ENCODE measurements at places on chromosomes 3 and 15. TPM values are rescaled to one million over a fixed set of nuclear protein-coding genes. Genes with fewer than 3 reads are reported as not detected.
A peak's percentile ranks its signal among the peaks of the same experiment; 100 is the strongest.

DNA sequence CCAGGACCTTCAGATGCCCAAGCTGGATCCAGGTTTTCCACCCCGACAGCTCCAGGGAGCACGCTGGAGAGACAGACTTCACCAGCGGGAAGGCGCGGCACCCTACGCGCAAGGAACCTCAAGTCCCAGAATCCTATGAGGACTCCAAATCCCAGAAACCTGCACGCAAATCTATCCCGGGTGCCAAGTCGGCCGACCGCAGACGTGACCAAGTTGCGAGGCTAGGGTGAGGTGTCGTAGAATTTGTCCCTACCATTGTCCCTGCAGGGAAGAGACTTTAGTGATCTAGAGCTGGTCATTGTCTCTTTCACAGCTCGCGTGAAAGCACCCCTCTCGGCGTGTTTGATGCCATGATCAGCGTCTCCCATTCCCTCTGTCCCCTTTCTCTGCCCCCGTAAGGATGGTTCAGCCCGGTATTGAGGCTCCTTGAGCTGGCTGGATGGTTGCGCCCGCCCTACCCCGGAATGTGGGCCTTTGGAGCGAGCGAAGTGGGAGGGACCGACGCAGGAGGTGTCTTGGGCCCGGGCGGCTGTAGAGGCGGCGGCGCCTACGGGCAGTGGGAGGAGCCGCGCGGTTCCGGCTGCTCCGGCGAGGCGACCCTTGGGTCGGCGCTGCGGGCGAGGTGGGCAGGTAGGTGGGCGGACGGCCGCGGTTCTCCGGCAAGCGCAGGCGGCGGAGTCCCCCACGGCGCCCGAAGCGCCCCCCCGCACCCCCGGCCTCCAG, at the start of gene PRKCI:
Gene PRKCI (plus strand): TSS at position 501 of the 723 bp plus-strand sequence. CDS start 246 bp downstream, outside the sequence.
- peak; percentile 78 for DNase-seq
- peaks cover 12% of the 10 kb centered on the region for H3K4me1 ChIP-seq
- H3K27ac ChIP-seq = peak within 1 kb of the TSS; percentile 72
- H3K36me3 ChIP-seq = no peaks in the 10 kb centered on the region

- no peaks in the 10 kb centered on the region for H3K27me3 ChIP-seq
- H3K4me1 ChIP-seq = peaks cover 65% of the 10 kb centered on the region
- no peak overlapping the region for H3K4me3 ChIP-seq
- DNase-seq = no peak
- H3K27ac ChIP-seq = peak overlapping the region; percentile 77
These were observed 7.9 kb upstream of the SRP14 start for GRCh38 chr15:40046721-40047414.

- H3K36me3 ChIP-seq = no peaks in the 10 kb centered on the region
- H3K27ac ChIP-seq = no peak overlapping the region
- H3K4me3 ChIP-seq = no peak overlapping the region
- no peaks in the 10 kb centered on the region for H3K27me3 ChIP-seq
These were observed 154.5 kb downstream of the BCHE start for GRCh38 chr3:165682734-165683133.

GRCh38 chr3:121870717-121871116, 23.5 kb upstream of the SLC15A2 start:
- no peaks in the 10 kb centered on the region for H3K36me3 ChIP-seq
- no peaks in the 10 kb centered on the region for H3K27me3 ChIP-seq
- no peak overlapping the region for H3K4me3 ChIP-seq

- H3K36me3 ChIP-seq = peaks cover 20% of the 10 kb centered on the region
- H3K27ac ChIP-seq = no peak overlapping the region
- no peak overlapping the region for H3K4me3 ChIP-seq
- H3K4me1 ChIP-seq = no peaks in the 10 kb centered on the region
These were observed 278.4 kb downstream of the SUCLG2 start for GRCh38 chr3:67375976-67376375.

DNA sequence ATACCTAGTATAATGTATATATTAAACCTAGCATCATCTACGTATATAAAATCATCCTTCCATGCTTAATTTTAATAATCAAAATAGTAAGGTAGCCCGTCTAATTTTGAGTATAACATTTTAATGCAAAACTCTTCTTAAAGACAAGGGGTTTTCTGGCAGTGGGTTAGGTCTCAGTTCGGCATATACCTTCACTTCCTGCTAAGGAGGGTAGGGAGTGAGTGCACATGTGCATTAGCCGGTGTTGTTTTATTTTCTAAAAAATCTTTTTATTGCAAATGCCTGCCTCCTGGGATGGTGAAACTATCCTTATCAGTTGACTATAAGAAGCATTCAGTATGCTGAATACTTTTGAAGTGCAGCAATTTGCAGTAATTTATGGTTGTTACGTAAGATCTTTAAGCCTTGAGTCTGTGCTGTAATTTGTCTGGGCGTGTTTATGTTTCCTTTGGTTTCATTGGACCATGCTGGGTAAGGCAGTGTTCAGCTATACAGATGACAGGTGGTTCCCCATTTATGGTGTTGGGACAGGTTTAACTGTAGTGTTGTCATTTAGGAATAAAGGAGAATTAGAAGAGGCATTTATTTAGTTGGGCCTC, 11.7 kb downstream of the ARHGEF26 start:
- no peaks in the 10 kb centered on the region for H3K36me3 ChIP-seq
- no peak overlapping the region for H3K4me3 ChIP-seq
- H3K27me3 ChIP-seq = no peaks in the 10 kb centered on the region
- H3K27ac ChIP-seq = no peak overlapping the region

DNA sequence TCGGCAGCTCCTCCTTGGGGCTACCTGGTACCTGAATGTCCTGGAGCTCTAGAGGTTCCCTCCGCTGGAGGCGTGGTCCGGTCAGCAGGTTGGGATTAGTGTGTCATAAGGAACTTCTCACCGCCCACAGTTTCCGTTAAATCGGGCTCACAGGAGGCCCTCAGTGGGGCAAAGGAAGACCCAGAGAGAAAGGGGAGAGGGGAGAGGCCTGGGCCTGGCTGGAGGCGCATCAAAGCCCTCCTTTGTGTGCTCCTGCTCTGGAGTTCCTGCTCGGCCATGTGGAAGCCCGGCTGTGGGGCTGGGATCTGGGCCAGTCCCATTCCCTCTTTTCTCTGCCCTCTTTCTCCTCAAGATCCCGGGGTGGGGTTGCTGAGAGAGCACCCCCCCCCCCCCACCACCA, at the start of gene RLBP1:
Gene RLBP1 (minus strand): TSS at position 37 of the 400 bp plus-strand sequence. CDS start 2,604 bp downstream, outside the sequence.
- no peaks in the 10 kb centered on the region for H3K36me3 ChIP-seq
- DNase-seq = no peak
- no peaks in the 10 kb centered on the region for H3K27me3 ChIP-seq
- H3K4me1 ChIP-seq = no peaks in the 10 kb centered on the region
- H3K27ac ChIP-seq = no peak within 1 kb of the TSS

GRCh38 chr3:12286504-12286903, 2.4 kb upstream of the PPARG start:
- peaks cover 31% of the 10 kb centered on the region for H3K27me3 ChIP-seq
- H3K4me3 ChIP-seq = no peak overlapping the region
- H3K36me3 ChIP-seq = no peaks in the 10 kb centered on the region
- peaks cover 2% of the 10 kb centered on the region for H3K4me1 ChIP-seq

DNA sequence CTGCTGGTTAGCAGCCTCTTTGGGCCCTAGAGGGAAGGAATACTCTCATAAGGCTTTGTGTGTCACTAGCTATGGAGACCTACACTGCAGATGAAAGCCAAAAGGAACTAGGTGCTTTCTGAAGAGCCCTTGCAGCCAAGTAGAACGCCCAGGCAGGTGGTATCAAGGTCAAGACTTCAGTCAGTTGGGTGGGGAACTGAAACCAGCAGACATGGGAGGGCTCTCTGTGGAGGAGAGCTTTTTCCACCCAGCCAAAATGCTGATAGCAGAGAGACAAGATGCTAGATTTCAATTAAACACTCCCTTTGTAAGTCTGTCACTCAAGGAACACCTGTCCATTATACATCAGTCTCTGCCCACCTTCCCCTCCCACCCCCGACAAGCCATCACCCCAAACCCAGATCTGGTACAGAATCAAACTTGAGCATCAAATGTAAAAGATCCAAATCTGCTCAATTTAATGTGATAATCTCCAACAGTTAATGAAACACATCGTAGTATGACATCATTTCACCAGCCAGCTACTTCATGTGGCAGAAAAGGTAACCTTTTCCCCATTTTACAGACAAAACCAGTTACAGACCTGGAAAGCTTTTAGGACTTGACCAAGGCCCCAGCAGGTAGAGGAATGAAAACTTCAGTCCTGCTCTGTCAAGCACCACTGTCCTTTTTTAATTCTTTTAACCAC, 14.6 kb downstream of the MRPS25 start:
- H3K4me1 ChIP-seq = no peaks in the 10 kb centered on the region
- peaks cover 14% of the 10 kb centered on the region for H3K36me3 ChIP-seq
- H3K4me3 ChIP-seq = no peak overlapping the region
- no peak overlapping the region for H3K27ac ChIP-seq
- H3K27me3 ChIP-seq = no peaks in the 10 kb centered on the region

- H3K36me3 ChIP-seq = no peaks in the 10 kb centered on the region
- DNase-seq = no peak
- H3K4me3 ChIP-seq = no peak overlapping the region
- H3K27me3 ChIP-seq = no peaks in the 10 kb centered on the region
- no peak overlapping the region for H3K27ac ChIP-seq
These were observed 145.7 kb upstream of the BFSP2 start for GRCh38 chr3:133254151-133254550.

- H3K4me1 ChIP-seq = no peaks in the 10 kb centered on the region
- H3K36me3 ChIP-seq = peaks cover 98% of the 10 kb centered on the region
- H3K27me3 ChIP-seq = no peaks in the 10 kb centered on the region
These were observed 12.0 kb upstream of the HMCES start for GRCh38 chr3:129266651-129267050.

- no peak for DNase-seq
- peaks cover 7% of the 10 kb centered on the region for H3K27me3 ChIP-seq
- H3K36me3 ChIP-seq = no peaks in the 10 kb centered on the region
- H3K4me3 ChIP-seq = no peak overlapping the region
These were observed 1.0 kb downstream of the SEMA3B start for GRCh38 chr3:50269977-50270413.

- no peaks in the 10 kb centered on the region for H3K27me3 ChIP-seq
- no peak overlapping the region for H3K27ac ChIP-seq
- DNase-seq = no peak
- H3K4me1 ChIP-seq = no peaks in the 10 kb centered on the region
- H3K36me3 ChIP-seq = no peaks in the 10 kb centered on the region
These were observed 81.9 kb upstream of the PTX3 start for GRCh38 chr3:157354722-157355121.

GRCh38 chr15:99174567-99175395, 69.9 kb downstream of the SYNM start:
- no peak overlapping the region for H3K4me3 ChIP-seq
- no peaks in the 10 kb centered on the region for H3K27me3 ChIP-seq
- H3K4me1 ChIP-seq = no peaks in the 10 kb centered on the region
- no peak overlapping the region for H3K27ac ChIP-seq
- H3K36me3 ChIP-seq = no peaks in the 10 kb centered on the region

GRCh38 chr3:174229916-174230315, 629.2 kb upstream of the NAALADL2 start:
- no peak overlapping the region for H3K4me3 ChIP-seq
- H3K4me1 ChIP-seq = no peaks in the 10 kb centered on the region

DNA sequence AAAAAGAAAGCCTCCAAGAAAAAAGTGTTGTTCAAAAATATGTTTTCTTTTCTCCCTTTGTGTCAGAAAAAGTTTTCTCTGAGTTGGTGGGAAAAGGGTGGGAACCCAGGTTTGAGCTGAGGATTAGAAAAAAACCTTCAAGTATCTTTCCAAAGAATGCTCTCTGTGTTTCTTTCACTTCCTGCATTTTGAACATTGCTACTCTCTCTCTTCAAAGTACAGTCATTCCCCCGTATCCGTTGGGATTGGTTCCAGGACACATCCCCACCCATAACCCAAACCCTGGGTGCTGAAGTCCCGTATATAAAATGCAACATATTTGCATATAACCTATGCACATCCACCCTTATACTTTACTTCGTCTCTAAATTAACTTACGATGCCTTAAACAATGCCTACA, 139.6 kb downstream of the TMCO5A start:
- no peaks in the 10 kb centered on the region for H3K36me3 ChIP-seq
- H3K27me3 ChIP-seq = no peaks in the 10 kb centered on the region
- no peak overlapping the region for H3K4me3 ChIP-seq
- no peak for DNase-seq
- H3K27ac ChIP-seq = no peak overlapping the region

DNA sequence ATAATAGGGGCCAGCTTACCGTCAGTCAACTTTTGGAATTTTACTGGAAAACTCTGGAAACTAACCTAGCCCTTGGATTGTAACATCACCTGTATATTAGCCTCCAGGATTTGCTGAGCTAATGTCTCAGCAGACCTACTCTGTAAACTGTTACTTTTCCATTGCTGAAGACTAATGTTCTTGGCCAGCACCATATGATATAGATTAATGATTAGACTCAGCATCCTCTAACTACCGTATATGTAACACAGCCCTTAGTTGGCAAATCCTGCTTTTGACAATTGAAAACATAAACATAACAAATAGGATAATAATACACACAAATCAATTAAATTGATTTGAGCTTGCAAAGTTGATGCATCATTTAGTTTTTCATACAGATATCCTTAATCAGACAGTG, 26.6 kb upstream of the GBE1 start:
- H3K27me3 ChIP-seq = no peaks in the 10 kb centered on the region
- H3K4me3 ChIP-seq = no peak overlapping the region
- no peaks in the 10 kb centered on the region for H3K4me1 ChIP-seq
- H3K36me3 ChIP-seq = no peaks in the 10 kb centered on the region
- no peak overlapping the region for H3K27ac ChIP-seq

GRCh38 chr3:100254168-100254777, 6.5 kb upstream of the TBC1D23 start:
- no peak for DNase-seq
- H3K27ac ChIP-seq = no peak overlapping the region
- H3K27me3 ChIP-seq = no peaks in the 10 kb centered on the region
- no peak overlapping the region for H3K4me3 ChIP-seq
- H3K36me3 ChIP-seq = no peaks in the 10 kb centered on the region

DNA sequence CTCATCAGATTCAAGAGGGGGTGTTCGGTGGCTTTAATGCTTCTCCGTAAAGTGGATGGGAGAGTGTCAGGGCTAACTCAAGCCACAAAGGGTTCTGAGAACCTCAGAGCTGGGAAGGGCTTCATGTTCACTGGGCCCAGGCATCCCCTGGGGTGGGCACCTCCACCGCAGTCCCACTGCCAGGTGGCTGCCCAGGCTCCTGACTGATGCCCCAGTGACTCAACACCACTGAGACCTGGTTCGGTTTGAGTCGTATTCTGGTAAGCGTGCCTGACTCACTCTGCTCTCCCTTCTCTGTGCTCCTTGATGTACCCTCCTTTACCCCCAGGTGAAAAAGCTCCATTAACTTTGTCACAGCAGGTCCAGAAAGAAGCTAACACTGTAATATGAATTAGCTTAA, 304.6 kb downstream of the RPLP1 start:
- H3K36me3 ChIP-seq = no peaks in the 10 kb centered on the region
- H3K4me3 ChIP-seq = no peak overlapping the region
- H3K4me1 ChIP-seq = peaks cover 76% of the 10 kb centered on the region
- no peak for DNase-seq
- H3K27ac ChIP-seq = no peak overlapping the region

The GOLGA8M gene
- total RNA-seq = 3.2 TPM

The GABRG3 gene
- not detected for total RNA-seq

The FETUB gene
- total RNA-seq = not detected

The ZPLD1 gene
- total RNA-seq = not detected

The CFAP100 gene
- not detected for total RNA-seq

The SLC12A1 gene
- not detected for total RNA-seq

The SLC15A2 gene
- 3.0 TPM for total RNA-seq

The GOLGA6L4 gene
- 2.9 TPM for total RNA-seq

The GHSR gene
- total RNA-seq = not detected

The GOLGA8O gene
- total RNA-seq = 1.6 TPM

The GLDN gene
- not detected for total RNA-seq

The WDR93 gene
- total RNA-seq = not detected

The IQCB1 gene
- total RNA-seq = 25.2 TPM

The GOLGA6L24 gene
- not detected for total RNA-seq

The PPCDC gene
- total RNA-seq = 14.3 TPM

The PLAAT1 gene
- total RNA-seq = not detected
